Neural progenitor cell (in vitro differentiated cells): ENCODE measurements at places on chromosomes 4 and X. TPM values are rescaled to one million over a fixed set of nuclear protein-coding genes. Genes with fewer than 3 reads are reported as not detected.

Gene TBC1D9
- total RNA-seq = 8.8 and 11.3 TPM in 2 replicates

- DNase-seq = no peak
Observed at GRCh38 chr4:100738196-100739165, 220.7 kb upstream of the EMCN start.

GRCh38 chrX:103806862-103807474 is 25.1 kb downstream of the RAB9B start:
- no peak for DNase-seq

GRCh38 chr4:133484287-133484686 is 335.2 kb downstream of the PCDH10 start:
- DNase-seq = no peak

- no peak for DNase-seq
Observed at GRCh38 chr4:168082379-168082778, 10.0 kb upstream of the ANXA10 start.

Gene FAM9B
- total RNA-seq = not detected in 2 replicates

DNA sequence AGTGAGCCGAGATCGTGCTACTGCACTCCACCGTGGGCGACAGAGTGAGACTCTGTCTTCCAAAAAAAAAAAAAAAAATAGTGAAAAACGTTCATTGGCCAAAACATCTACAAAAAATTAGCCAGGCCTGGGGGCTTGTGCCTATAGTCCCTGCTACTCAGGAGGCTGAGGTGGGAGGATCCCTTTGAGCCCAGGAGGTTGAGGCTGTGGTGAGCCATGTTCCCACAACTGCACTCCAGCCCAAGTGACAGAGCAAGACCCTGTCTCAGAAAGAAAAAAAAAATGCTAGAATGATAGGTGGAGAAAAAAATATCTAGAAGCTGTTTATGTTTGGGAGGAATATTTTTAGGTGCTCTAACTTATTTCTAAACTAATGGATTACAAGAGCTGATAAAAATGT is 14.9 kb downstream of the SPRY1 start:
- no peak for DNase-seq

DNA sequence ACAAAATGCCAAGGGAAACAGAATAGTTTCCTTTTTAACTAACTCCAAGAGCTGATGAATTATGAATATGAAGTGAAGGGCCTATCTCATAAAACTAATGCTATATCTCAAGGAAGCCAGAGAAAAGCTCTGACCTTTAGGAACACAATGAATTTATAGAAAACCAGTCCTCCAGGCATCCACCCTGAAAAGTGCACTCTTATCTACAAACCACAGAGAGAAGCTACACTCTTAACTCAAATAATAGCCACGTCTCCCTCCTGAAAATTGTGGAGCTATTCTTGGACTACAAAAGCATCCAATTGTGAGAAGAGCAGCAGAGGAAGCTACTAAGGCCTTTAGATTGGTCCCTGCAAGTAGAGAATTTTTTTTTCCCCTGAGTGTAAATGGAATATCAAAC is 253.9 kb downstream of the IL15 start:
- no peak for DNase-seq

- DNase-seq = no peak
Observed at GRCh38 chr4:7352486-7352885, 82.2 kb downstream of the PSAPL1 start.

DNA sequence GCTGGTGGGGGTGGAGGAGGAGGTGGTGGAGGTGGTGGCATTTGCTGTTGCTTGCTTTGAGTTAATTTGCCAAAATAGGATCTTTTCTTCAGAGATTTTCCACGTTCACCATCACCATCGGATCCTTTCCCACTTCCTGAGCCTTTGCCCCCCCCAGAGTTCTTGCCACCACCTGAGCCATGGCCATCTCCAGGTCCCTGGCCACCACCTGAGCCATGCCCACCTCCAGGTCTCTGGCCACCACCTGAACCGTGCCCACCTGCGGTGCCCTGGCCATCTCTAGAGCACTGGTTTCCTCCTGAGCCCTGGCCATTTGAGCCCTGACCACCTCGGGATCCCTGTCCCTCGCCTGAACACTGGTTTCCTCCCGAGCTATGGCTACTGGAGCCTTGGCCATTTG is 1.9 kb downstream of the IRS4 start:
- no peak for DNase-seq

Gene ETDB
- not detected in 2 replicates for total RNA-seq

DNA sequence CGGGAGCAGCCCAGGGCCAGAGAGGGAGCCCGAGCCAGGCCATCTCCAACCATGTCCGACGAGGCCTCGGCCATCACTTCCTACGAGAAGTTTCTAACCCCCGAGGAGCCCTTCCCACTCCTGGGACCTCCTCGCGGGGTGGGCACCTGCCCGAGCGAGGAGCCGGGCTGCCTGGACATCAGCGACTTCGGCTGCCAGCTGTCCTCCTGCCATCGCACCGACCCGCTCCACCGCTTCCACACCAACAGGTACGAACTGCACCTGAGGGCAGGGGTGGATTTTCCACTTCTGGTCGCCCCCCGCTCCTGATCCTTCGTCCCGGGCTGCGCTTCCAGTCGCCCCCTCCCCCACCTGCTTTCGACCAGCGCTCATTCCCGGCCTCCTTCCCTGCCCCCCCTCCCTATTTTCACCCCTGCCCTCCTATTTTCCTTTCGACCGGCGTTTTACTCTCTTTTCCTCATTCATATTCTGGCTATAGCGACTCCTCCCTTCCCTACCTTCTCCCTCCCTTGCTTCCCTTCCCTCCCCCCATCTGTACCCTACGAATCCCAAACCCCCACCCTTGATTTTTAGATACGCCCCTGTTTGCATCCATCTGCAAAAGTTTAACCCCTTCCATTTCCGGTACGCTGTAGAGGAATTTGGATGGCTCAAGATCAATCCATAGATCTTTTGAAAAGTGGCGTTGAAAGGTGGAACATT is 633 bp downstream of the FAM199X start:
- DNase-seq = no peak

Gene MRPS18C
- total RNA-seq = 25.0 and 25.6 TPM in 2 replicates

GRCh38 chr4:56640621-56641493 is 40.2 kb downstream of the HOPX start:
- no peak for DNase-seq

Gene PARM1
- 1.2 and 1.6 TPM in 2 replicates for total RNA-seq

DNA sequence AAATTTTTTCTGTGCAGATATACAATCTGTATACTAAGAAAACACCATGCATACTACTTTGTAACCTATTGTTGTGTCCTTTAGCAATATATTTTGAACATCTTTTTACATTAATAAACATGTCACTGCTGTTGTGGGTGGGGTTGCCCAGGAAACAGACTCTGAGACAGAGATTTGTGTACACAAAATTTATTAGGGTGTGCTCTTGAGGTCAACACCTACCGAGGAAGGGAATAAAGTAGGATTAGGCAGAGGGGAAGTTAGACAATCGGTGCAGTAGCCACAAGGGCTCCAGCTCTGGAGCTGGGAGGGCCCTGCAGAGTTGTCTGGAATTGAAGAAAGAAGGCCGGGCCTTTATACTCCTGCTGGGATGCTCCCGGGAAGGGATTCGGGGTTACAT is 56.4 kb downstream of the CXorf58 start:
- DNase-seq = peak; percentile 48

Gene MAGEA10
- total RNA-seq = not detected in 2 replicates

DNA sequence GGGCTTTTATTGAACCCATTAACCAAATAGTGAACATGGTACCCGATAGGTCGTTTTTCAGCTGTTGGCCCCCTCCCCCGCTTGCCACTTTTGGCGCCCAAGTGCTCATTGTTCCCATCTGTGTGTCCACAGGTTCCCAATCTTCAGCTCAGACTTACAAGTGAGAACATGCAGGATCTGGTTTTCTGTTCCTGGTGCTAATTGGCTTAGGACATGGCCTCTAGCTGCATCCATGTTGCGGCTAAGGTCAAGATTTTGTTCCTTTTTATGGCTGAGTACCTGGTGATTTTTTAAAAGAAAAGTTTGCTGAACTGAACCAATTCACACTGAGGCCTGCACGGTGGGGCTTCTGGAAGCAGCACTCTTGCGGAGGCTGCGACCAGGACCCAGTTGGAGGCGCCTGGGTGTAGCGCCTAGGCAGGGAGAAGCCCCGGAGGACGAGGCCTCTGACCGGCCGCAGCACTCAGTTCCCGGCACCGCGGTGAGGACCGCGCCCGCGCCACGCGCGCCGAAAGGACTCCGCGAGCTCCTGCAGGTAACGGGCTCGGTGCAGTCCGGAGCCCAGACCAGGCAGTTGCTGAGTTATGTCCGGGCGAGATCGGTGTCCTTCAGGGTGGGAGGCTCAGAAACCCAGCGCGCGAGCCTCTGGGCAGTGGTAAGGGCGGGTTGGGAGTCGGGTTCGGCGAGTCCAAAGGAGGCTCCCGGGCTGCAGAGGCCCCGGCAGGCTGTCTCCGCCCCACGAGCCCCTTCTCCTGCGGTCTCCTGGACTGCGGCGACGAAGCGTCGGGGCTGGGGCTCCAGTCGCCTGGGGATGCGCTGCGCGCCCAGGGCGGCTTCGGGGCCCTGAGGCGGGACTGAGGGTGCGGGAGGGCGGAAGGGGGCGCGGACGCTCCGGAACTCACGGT is 15.8 kb upstream of the SLC25A4 start:
- peak; percentile 63 for DNase-seq

Gene HSD17B10
- 66.3 and 103 TPM in 2 replicates for total RNA-seq

Gene ACE2
- total RNA-seq = 0.15 and 0.17 TPM in 2 replicates

Gene CAPN6
- 226 and 232 TPM in 2 replicates for total RNA-seq

DNA sequence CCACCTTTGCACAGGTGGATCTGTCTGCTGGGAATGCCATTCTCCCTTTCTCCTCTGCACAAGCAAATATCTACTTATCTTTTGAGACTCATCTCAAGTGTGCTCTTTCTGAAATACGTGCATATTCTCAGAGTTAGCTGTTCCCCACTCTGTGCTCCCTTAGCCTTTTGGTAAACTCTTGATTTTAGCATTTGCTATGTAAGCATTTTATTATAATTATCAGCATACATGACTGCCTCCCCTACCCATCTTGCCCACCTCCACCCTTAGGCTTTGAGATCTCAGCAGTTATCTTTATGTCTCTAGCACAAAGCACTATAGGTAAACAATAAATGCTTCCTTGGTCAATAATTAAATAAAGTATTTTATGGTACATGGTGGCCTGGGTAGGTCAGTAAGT is 11.5 kb downstream of the DRP2 start:
- DNase-seq = no peak

Gene FOXR2
- not detected in 2 replicates for total RNA-seq

Gene GAGE12J
- not detected in 2 replicates for total RNA-seq

GRCh38 chrX:87975365-87975764 is 457.8 kb downstream of the KLHL4 start:
- DNase-seq = no peak

- DNase-seq = no peak
Observed at GRCh38 chrX:43224496-43224895, 431.6 kb upstream of the MAOA start.

- no peak for DNase-seq
Observed at GRCh38 chr4:78899302-78899701, 39.9 kb downstream of the PAQR3 start.

DNA sequence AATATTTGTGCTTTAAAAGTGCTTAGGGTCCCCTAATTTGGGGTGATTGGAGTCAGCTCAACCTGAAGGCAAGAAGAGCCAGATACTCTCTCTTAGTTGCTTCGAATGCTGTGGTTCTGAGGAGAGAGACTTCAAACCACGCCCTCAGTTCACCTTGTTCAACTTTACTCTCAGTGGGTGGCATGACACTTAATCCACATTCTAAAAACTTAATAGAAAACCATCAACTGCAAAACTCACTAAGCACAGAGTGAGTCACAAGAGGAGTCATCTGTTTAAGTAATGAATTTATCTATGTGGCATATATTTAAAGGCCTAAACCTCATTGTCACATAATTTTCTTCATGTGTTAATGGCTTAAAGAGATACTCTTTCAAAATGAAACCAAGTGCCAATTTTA is 99.5 kb upstream of the SLC4A4 start:
- DNase-seq = no peak

GRCh38 chrX:1196436-1196835 is 16.0 kb downstream of the CRLF2 start:
- no peak for DNase-seq

GRCh38 chrX:78063687-78064086 is 40.4 kb upstream of the PGK1 start:
- DNase-seq = no peak

Gene ADAM29
- 0.40 TPM in 1 of 2 replicates, not detected in the other for total RNA-seq

DNA sequence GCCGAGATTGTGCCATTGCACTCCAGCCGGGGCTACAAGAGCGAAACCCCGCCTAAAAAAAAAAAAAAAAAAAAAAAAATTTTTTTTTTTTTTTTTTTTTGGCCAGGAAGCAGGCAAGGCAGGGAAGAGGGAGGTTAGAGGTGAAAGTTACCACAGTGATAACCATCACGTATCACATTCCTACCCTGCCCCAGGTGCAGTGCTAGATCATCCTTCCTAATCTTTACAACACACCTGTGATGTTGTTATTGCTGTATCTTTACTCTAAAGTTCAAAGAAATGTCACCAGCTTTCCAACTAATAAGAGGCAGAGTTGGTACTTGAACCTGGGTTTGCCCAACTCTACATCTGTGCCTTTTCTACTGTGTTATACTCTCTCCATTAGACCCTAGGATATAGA is 7.2 kb upstream of the LIMCH1 start:
- DNase-seq = no peak

DNA sequence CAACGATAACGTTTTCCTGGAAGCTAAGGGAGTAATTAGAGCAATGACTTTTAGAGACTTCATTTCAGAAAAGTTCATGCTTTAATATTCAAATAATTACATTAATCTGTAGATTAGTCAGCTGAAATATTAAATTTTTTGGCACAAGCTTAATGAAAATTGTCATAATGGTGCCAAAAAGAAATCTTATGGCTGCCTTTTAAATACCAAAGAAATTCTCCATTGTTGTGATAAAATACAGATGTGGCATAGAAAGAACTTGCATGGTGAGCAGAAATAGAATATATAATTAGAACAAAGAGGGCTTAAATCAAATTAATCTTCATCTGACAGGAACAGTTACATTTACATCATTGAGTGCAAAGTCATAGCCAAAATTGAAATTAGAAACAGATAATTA is 263.5 kb downstream of the AFF2 start:
- no peak for DNase-seq

- DNase-seq = peak; percentile 70
Observed at GRCh38 chr4:68175562-68176155, 46.0 kb upstream of the TMPRSS11F start.

Gene ALAS2
- 0.31 TPM in 1 of 2 replicates, not detected in the other for total RNA-seq

DNA sequence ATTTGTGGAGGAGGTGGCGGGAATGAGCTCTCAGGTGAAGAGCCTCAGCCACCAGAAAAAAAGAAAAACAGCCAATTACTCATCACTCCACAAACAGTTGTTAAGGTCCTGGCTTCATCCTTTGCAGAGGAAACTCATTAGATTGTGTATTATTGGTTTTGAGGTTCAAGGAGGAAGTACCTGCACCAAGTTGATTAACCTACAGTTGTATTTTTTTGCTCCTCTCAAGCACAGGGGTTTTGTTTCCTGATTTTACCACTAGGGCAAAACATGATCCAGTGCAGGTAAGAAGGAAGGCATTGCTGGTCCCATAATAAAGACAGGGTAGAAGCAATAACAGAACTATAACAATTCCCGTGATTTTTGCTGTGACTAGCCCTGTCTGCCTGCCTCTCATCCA is 84.0 kb upstream of the QRFPR start:
- no peak for DNase-seq
